Stimulated activated CD4-positive, alpha-beta T cell treated with anti-CD3 and anti-CD28 coated beads, Interleukin-4, amount 100 ng/mL, for 4 hours (primary cell): ENCODE measurements at places on chromosomes 7 and 10.

- DNase-seq: no peak
These were observed 544 bp downstream of the SEC23IP start for GRCh38 chr10:119893074-119893473.

DNA sequence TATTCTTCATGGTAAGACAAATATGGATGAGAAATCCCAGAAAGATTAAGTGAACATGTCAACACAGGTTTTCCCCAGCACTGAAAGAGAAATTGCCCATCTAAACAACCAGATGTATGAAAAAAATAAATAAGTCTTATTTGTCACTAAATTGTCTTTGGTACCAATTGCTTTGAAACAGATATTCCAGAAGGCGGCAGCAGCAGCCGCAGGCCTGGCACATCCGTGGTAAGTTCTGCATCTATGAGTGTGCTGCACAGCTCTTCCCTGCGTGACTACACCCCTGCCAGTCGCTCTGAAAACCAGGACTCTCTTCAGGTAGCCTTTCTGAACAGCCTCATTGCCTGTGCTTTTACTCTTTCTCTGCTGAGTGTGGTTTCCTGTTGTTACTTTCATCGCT lies 49.7 kb upstream of the GATAD1 start:
- DNase-seq: no peak

DNA sequence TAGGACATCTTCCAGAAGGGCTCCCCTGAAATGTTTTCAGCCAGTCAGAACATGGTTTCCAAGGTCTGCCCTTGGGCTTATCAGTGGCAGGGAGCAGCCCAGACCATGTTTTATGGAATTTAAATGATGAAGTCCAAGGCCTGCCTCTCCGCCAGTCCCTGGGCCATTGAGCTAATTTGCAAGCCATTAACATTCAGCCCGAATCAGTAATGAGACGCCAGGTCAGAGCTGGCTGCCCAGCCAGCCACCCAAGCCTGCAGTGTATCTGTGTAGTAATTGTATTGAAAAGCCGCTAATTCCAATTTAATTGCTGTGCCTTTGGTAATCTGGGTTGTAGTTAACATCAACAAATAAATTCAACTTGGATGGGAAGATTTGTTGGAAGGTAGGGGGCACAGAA lies 131.4 kb downstream of the PAXIP1 start:
- no peak for DNase-seq

DNA sequence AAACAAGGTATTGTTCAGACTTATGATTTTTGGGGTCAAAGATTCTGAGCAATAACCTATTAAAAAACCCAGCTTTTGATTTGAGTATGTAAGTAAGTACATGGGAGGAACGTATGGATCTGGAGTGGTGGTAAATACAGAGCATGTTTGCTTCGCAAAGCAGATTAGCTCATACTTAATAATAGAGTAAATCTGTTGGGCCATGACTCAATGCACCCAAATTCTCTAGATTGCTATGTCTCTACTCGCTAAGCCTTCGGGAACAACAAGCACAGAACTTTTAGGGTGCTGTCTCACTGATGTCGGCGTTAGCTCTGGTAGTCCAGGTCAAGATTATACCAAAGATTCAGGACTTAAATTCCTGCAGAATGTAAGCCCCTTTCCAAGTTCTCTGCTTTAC lies 807 bp upstream of the MINPP1 start:
- no peak for DNase-seq

- DNase-seq: no peak
These were observed 25.5 kb upstream of the SLIT1 start for GRCh38 chr10:97211229-97211628.

DNA sequence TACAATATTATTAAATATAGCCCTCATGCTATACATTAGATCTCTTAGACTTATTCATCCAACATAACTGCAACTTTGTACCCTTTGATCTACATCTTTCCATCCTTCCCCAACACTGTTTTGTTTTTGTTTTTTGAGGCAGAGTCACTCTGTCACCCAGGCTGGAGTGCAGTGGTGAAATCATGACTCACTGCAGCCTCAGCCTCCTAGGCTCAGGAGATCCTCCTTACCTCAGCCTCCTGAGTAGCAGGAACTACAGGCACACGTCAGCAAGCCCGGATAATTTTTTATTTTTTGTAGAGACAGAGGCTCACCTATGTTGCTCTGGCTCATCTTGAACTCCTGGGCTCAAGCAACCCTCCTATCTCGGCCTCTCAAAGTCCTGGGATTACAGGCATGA lies 53.3 kb downstream of the NT5C2 start:
- no peak for DNase-seq

DNA sequence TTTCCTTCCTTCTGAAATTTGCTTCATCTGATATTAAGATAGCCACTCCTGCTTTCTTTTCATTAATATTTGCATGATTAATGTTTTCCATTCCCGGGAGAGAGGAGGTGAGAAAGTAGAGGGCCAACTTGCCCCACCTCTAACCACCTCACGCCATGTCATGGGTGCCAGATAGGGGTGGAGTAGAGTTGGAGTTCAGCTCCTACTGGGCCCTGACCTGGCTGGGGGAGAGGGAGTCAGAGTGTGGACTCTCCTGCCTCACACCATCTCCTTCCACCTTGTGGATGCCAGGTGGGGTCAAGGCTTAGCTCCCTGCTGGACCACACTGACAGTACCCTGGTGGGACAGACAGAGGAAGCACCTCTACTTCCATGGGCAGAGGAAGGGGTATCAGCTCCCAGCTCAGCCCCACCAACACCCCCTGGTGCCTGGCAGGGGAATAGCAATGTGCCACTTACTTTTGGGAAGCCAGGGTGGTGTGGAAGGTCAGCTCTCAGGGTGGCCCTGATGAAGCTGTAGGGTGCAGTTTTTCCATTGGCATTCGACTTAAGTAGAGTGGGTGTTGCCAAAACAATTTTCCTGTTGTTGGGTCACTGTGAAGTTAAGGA lies 28.0 kb downstream of the CHST12 start:
- DNase-seq: no peak

DNA sequence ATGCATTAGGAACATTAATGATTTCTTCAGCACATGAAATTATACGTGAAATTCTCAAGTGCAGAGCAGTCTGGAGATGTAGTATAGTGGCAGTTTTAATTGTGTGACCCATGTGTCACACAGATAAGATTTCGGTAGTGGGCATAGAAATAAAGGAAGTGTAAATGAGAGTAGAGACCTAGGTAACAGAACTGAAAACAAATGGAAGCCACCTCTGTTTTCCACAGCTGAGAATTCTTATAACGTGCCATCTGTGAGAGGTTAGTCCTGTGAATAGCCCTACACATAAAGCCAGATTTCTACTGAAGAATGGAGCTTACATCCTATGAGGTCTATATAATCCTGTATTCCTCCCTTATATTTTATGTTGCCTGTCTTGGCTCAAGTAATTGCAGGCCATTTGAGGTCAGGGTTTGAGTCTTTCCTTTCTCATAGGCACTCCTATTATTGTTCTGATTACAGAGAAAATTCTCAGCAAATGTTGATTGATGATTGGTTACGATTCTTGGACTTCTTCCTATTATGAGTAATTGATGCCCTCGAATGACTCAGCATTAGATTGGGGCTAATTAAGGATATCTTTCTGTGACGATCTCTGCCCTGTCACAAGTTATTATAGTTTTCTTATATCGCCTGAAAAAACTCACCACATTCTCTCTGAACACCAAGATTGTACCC lies 258.2 kb downstream of the KIF20B start:
- no peak for DNase-seq
